ENCODE measurements at places on chromosomes 4 and X.

DNA sequence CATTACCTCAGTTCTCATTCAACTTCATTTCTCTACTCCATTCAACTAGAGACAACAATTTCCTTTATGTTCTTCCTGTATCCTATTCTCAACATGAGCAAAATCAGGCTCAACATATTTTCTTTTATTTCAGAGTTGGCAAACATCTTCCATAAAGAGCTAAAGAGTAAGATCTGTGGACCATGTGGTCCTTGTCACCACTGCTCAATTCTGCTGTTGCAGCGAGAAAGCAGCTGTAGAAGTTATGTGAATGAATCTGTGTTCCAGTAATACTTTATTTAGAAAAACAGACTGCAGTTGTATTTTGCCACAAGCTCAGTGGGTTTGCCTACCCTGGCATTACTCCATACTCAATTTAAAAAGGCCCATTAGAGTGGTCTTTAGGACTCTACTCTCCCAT lies 2057.3 kb downstream of the ARAP2 start:
- DNase-seq: no peak

DNA sequence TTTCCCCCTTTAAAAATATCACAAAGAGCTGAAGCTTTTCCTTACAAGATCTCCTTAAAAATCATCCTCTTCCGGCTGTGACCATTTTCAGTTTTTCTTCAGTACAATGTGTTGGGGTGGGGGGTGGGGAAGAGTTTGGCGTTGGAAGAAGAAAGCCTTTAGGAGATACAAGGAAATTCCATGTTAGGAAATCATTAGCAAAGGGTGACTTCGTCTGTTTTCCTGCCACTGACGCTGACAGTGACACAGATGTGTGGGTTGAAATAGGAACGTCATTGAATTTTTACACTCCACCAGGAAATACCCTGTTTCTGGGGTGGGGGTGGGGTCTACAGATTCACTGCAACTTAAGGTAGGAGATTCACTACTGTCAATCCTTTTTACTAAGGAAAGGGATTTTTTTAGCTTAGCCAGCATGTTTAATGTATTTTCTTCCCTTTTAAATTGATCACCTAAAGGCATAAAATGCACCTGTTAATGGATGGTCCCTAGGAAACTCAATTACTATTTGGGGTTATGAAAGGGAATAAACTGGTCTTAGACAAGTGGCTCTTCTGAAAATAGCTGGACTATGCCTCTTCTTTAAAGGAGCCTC lies 3.9 kb downstream of the MAMLD1 start:
- no peak for DNase-seq

- no peak for DNase-seq
Observed at GRCh38 chrX:118220509-118220908, 103.9 kb upstream of the KLHL13 start.

DNA sequence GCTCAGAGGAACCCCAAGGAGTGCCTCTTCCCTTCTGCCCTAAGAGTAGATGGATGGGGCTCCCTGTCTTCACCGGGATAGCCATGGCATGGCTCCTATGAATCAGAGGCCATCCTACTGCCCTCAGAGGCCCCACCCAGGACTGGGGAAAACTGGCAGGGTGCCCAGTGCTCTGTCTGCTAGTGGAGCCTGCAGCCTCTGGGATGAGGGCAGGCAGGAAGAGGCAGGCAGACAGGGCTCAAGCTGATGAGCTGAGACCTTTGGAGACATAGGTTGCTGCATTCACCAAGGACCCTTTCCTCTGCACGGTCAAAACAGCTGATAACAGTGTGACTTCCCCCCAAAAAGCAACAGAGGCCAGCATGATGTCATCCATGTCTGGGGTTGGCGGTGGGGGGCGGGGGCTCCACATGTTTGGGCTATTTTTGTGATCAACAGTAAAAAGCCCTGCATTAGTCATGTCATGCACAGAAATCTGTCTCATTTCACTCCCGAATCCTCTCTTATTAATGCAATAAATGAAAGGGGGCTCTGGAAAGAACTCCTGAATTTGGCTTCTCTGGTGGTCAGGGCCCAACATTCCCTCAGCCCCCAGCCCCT lies 207.6 kb upstream of the MAMLD1 start:
- no peak for DNase-seq

DNA sequence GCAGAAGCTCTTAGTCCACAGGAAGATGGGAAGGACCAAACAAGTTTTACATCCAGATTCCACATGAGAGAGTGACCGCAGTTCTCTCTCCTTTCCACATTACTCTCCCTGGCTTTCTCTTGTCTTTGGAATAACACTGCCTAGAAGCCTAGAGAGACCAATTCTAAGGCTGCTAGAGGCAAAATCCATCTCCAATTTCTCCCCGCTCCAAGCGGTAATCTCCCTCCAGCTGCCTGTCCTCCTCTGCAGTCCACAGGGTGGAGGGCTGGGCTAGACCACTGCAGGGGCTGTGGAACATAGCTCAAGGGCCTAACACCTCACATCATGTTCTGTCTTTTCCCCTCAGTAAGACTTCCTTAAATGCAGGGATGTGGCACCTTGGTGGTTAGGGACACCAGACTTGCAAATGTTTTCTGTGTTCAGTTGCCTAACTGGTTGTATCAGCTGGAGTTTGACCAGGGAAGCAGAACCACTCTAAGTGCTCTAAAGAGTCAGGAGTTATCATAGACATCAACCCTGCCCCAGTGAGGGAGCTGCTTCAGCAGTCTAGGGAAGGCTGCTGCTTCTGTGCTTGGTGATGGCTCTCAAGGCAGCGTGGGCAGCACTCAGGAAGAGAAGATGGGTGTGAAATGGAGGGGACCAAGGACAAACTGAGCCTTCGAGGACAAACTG lies 423.1 kb downstream of the BCOR start:
- no peak for DNase-seq

DNA sequence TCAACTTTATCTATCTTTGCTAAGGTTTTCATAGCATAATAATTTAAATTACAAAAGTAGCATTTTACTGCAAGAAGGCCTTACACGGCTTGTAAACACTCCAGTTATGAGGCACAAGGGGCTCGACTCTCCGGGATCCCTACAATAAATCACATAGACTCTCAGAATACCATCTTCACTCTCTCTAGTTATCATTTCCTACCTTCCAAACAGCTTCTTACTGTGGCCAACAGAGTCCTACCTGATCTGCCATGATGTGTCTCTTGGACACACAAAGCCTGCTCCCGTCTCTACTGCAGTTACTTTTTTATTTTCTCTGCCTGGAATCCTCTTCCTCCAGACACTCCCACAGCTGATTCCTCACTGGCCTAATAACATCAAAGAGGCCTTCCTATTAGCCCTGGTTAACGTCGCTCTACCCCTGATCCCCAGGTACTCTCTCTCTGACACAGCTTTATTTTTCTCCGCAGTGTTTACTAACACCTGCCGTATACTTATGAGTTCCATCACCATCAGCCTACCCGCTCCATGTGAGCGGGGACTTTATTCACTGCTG lies 559.6 kb upstream of the DIPK2B start:
- DNase-seq: no peak

GRCh38 chr4:11904846-11905739 lies 476.4 kb upstream of the HS3ST1 start:
- no peak for DNase-seq

DNA sequence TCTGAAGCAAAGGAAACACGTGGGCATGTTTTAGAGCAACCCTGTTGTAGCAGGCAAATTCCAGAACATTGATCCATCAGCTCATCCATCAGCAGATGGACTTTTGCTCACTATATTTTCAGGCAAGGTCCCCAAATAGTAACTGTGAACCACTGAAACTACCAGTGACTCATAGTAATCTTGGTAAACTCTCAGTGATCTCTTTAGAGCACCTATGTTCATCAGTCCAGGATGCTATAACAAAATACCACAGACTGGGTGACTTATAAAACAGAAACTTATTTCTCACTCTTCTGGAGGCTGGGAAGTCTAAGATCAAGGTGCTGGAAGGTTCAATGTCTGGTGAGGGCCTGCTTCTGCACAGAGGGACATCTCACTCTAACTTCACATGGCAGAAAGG lies 28.9 kb upstream of the BTC start:
- no peak for DNase-seq

DNA sequence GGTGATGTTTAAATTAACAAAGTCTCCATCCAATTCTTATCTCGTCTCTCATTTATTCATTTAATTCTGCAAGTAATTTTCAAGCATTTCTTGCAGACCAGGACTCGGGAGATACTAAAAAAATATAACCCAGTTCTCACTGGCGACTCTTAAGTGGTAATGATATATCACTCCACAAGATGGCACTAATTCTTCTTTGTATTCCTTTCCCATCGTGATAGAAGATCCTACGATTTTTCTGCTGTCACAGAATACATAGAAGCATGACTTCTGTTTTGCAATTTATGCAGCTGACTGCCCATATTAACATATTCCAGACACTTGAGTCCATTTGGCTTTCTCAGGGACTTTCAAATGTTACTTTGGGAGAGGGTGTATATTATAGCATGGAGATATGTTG lies 64.0 kb upstream of the FGF13 start:
- DNase-seq: peak; percentile 5

- DNase-seq: no peak
Observed at GRCh38 chr4:66556651-66557278, 886.5 kb upstream of the EPHA5 start.

DNA sequence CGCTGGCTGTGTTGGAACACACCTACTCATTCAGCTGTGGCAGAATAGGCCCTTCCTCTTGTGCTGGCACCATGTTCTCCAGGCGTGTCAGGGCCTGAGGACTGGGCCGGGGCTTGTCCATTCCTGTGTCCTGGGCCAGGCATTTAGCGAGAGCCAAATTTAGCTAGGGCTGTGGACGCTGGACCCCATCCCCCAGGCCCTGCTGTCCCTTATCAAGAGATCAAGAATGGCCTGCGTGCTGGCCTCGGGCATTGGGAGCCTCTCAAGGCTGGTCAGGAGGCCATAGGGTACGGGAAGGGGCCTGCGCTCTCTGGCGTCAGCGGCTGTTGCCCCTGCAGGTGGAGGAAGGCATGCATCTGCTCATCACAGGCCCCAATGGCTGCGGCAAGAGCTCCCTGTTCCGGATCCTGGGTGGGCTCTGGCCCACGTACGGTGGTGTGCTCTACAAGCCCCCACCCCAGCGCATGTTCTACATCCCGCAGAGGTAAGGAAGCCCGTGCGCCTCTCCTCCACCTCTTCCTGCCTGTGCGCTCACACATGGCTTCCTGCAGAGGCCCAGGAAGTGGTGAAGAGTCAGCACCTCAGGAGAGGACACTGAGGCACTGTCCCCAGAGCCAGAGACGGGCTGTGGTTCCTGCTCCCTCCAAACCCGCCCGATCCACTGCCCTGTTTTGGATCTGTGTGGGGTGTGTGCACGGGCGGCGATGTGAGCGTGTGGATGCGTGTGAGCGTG lies 15.3 kb downstream of the ABCD1 start:
- no peak for DNase-seq

GRCh38 chrX:65894133-65894532 lies 145.7 kb downstream of the VSIG4 start:
- DNase-seq: no peak

- DNase-seq: no peak
Observed at GRCh38 chrX:45889471-45889870, 655.8 kb downstream of the ZNF674 start.

All from germinal center (tissue), 1 donor.